ENCODE measurements at places on chromosomes 12 and 14.
A peak's percentile ranks its signal among the peaks of the same experiment; 100 is the strongest.

- no peak for DNase-seq
Measured at GRCh38 chr14:96040828-96041371, 1.7 kb downstream of the C14orf132 start.

- peak; percentile 62 for DNase-seq
Measured at GRCh38 chr12:64180951-64181350, 41.1 kb downstream of the KICS2 start.

DNA sequence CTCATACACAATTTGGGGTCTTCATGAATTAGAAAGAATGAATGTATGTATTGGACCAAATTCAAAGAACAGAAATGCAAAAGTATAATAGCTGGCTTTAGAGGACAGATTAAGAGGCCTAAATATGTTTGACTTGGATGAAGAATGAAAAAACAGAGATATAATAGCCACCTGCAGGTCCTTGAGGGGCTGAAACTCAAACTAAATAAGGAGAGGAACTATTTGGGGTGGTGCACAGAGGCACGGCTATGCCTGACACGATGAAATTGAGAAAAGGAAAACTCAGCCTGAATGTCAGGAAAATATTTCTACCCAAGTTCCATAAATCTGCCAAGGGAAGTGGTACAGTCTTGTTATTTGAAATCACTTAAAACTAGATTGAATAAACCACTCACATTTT lies 222.9 kb upstream of the DDHD1 start:
- DNase-seq = no peak

DNA sequence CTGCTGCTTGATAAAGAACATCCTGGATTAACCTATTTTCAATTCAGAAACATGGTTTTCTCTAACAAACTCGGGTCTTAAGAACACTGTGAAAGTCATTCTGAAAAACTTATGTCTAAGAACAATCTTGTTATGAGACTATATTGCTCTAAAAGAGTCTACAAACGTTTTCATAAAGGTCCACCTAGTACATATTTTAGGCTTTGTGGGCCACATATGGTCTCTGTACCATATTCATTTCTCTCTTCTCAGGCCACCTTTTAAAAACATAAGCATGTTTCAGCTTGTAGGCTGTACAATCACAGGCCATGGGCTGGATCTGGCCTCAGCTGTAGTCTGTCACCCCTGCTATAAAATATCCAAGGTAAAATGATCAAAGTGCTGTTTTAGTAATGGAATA lies 39.9 kb downstream of the PPP4R3A start:
- no peak for DNase-seq

DNA sequence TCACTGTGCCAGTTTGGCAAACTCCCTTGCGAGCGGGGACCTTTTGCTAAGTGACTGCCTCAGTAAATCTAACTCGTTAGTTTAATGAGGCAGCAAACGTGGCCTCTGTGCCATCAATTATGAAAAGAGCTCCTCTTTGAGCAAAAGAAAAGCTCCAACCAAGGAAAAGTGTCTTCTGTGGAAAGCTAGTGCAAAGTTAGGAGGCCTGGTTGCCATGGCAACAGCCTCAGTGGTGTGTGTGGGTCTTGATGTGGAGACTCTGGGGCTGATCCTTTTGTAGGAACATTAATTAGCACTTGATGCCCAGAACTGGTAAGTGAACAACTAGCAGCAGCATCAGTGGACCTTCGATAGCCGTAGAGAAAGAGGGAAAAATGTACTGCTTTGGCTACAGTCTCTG lies 145.7 kb downstream of the CHST11 start:
- no peak for DNase-seq

- DNase-seq = no peak
Measured at GRCh38 chr12:125856896-125857295, 791.7 kb downstream of the AACS start.

GRCh38 chr12:108392284-108392683 lies 53.2 kb upstream of the CMKLR1 start:
- DNase-seq = no peak

DNA sequence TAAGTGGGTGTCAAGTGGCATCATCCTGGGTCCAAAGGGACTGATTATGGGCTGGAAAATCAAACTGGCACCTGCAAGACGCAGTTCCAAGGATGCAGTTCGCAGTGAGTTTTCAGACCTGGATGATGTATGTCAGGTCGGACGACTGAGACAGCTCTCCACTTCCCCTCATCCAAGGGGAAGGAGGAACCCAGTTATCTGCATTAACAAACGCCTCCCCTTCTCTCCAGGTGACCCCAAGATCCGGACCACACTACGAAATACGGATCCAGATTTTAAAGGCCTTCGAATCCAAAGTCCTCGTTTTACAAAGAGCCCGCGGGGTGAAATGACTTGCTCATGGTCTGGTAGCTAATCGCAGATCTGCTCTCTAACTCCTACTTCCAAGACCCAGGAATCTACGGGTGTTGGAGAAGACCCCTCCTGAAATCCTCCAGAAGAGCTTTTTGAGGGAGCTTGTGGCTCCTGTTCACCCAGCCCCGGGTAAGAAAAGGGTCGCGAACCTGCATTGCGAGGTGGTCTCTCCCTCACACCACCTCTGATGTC lies 460 bp upstream of the SYNE2 start:
- DNase-seq = peak; percentile 9

GRCh38 chr12:111757361-111758119 lies 9.2 kb upstream of the ALDH2 start:
- DNase-seq = peak; percentile 18

DNA sequence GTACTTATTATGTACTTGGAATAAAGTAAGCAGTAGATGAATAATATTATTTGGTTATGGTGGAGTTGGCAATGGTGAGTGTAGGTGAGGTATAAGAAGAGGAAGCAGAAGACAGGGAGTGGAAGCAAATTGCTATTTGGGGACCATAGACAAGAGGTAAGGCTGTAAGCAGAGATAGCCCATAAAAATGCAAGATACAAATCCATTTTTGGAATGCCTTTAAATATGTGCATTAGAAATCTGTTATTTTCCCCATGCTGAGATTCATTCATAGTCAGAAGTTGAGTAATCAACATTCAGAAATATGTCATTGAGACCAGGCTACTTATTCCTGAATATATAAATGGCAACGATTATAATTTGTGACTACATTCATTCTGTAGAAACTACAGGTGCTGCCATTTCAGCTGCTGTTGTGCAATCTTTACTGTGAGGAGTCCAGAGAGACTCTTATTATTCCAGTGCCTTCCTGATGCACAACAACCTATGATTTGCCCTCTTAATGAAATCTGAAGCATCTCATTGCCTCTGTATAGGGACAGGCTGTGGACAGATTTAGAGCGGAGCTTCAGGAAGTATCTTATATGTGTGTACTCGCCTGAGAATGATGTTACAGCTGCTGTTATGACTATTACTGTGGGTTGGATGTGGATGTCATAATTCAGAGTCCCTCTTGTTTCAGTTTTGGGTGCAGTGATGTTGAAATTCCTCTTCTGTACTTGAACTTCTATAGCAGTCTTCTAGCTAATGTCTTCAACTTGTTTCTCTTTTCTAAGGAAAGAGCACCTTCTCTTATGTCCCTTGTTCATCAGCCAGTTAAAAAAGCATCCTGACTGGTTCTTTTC lies 173.8 kb downstream of the NAV3 start:
- no peak for DNase-seq

GRCh38 chr12:98514982-98515286 lies 456 bp upstream of the TMPO start:
- no peak for DNase-seq

DNA sequence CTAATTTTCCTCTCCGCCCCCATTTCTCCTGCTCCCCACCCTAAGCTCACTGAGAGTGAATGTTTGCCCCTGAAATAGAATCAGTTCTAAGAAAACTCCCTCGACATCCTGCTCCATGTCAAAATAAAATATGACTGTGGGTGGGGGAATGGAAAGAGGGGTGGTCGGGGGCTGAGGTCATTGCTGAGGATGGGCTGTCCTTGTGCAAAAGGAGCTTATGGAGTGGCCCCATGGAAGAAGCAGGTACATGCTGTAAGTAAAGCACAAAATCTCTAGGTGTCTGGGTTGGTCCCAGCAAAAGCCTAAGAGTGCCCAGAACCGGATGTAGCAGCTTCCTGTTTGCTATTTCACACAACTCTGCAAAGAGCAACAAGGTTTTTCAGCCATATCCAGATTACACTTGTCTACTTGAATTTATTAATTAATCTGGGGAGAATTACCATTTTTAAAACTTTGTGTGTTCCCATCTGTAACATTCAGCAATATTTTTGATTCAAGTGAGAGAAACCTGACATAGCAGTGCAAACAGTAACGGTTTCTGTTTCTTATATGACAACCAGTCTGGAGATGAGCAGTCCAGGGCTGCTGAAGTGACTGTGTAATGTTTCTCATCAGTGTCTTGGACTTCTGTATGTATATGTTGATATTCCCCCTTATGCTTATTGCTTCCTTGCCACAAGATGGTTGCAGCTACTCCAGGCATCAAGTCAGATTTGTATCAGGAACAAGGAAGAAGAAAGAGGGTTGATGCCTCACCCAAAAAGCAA lies 40.4 kb upstream of the GZMB start:
- no peak for DNase-seq

GRCh38 chr14:95264271-95264973 lies 55.3 kb downstream of the CLMN start:
- DNase-seq = no peak

GRCh38 chr12:98422812-98423211 lies 92.6 kb upstream of the TMPO start:
- no peak for DNase-seq

GRCh38 chr14:23645812-23646647 lies 9.9 kb downstream of the DHRS2 start:
- DNase-seq = no peak

DNA sequence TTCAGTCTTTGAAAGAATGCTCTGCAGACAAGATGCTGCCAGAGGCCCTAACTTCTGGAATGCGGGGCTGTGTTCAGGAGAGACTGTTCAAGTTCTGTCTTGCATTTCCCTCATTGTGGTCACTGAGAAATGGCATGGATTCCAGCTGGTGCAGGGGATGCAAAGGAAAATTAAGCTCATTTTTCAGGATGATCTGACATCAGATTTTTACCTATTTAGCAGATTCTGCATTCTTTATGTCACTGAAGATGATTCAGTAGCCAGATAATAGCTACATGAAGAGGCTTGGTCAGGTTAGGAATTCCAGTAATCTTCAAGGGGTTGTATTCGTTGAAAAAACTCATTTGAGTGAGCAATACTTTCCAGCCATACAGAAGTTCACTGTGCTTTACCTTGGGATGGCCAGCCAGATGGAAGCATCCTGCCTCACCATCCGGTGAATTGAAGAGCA lies 16.1 kb upstream of the MFAP5 start:
- DNase-seq = peak; percentile 86

GRCh38 chr12:47023311-47023710 lies 56.1 kb upstream of the PCED1B start:
- no peak for DNase-seq
